ENCODE measurements at places on chromosomes 1 and 21.

DNA sequence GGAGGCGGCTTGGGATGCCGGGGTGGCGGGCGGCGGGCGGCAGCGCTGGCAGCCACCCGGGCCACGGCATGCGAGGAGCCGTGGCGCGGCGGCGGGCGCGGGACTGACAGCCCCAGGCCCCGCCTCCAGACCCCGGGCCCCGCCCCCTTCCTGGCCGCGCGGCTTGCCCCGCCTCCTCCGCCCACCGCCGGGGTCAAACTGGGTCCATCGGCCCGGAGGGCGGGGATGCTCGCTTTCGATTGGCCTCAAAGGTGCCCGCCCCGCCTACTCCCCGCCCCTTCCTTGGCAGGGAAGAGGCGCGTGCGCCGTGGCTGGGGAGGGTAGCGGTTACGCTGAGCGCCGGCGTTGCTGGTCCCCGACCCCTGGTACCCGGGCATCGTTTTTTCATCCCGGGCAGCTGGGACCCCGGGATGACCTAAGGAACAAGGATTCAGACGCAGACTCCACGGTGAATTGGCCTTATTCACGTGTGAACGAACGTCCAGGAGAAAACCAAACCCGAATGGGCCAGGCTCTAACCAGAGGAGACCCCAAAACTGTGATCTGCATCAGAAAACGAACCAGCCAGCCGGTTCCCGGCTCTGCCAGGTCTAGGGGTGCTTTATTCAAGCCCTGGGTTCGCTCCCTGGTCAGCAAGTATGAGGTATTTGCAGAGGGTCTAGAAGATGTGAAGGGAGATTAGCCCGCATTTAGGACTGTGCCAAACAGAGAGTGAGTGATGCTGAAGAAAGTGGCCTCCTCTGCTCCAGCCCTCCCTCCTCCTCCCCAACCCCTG lies 117.2 kb upstream of the GUCA2B start:
- peak; percentile 98 for DNase-seq

DNA sequence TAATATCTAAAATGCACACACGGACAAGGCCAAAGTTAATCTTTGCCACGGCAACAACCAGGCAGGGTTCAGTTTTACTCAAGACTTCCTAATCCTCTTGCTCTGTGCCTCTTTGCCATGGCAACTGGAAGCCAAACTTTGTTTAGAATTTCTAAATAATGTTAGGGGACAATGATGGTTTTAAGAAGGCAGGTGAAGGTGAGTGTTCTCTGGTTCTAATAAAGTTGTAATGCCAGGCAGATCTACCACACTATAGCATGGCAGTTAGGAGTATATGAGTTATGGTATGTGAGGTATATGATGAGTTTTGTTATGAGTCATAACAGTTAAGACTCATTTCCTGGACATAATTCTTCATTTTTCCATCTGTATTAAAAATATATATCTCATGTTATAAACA lies 2.7 kb downstream of the PTPRC start:
- DNase-seq: no peak

- DNase-seq: no peak
These were observed 131.2 kb downstream of the URB2 start for GRCh38 chr1:229757226-229757625.

DNA sequence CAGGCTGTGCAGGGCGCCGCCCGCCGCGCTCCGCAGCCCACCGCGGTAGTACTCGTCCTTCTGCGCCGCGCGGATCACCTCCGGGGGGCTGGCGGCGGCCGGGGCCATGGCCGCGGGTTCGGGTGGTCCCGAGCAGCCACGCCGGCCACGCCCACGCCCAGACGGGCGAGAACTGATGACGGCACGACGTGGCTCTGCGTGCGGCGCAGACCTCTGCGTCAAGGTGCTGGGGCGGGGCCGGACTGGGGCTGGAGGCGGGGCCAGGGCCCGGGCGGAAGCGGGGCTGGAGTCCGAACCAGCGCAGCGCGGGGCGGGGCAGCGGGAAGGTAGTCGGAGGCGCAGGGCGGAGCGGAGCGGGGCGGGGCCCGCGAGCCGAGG lies at the start of gene PEX10:
Gene PEX10, minus strand, starts transcription at position 170 of the 378 bp plus-strand sequence. Its CDS starts 62 bp downstream, at position 108.
- peak; percentile 98 for DNase-seq

- DNase-seq: no peak
These were observed 460.1 kb upstream of the NCAM2 start for GRCh38 chr21:20538039-20538658.

- peak; percentile 33 for DNase-seq
These were observed at the start of gene ELAPOR1 for GRCh38 chr1:109113590-109114341. Gene ELAPOR1 (plus strand): TSS chr1:109114115. CDS start chr1:109114184, 69 bp downstream.

GRCh38 chr1:3390291-3390690 lies 64.2 kb upstream of the ARHGEF16 start:
- DNase-seq: no peak

- no peak for DNase-seq
These were observed 143.9 kb downstream of the CLIC6 start for GRCh38 chr21:34812504-34813265.

GRCh38 chr1:12518931-12519692 lies 98.9 kb downstream of the DHRS3 start:
- DNase-seq: peak; percentile 80

- DNase-seq: no peak
These were observed 37.3 kb downstream of the PLEKHO1 start for GRCh38 chr1:150186789-150187559.

DNA sequence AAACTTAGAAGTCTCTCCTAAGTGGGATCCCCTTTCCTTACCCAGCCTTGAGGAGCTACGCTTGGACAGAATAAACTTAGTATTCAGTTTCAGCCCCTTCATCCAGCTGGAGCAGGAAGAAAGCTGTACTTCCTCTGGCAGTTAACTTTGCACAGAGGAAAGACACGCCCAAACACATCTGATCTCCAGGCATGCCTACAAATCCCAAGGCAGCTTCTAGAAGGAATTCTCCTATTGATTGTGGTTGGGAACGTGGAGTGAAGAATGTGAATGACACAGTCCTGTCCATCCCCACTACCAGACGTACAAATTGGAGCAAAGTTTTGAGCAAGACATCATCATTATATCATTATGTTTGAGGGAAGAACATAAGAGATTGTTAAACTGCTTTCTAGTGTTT lies 6.6 kb upstream of the AK4 start:
- no peak for DNase-seq

GRCh38 chr1:21909787-21910503 lies 27.2 kb downstream of the HSPG2 start:
- DNase-seq: peak; percentile 78

DNA sequence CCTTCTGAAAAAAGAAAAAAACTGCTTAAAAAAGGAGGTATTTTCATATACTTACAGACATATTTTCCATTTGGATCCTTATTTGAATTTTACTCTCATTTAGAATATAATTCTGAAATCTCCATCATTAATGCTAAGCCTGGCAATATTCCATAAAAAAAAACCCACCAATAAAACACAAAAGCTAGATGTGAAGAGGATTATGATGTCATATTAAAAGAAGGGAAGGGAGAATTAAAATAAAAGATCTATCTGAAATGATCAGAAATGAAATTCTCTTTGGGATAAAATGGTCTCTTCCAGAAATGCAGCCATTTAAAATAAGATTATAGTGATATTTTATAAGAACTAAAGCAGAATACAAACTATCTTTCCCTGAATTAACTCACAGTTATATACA lies 206.7 kb upstream of the CAMK1G start:
- no peak for DNase-seq

GRCh38 chr1:150561254-150561973 lies 12.2 kb downstream of the ADAMTSL4 start:
- peak; percentile 94 for DNase-seq

GRCh38 chr1:155009221-155009711 lies 6.7 kb downstream of the ZBTB7B start:
- no peak for DNase-seq

DNA sequence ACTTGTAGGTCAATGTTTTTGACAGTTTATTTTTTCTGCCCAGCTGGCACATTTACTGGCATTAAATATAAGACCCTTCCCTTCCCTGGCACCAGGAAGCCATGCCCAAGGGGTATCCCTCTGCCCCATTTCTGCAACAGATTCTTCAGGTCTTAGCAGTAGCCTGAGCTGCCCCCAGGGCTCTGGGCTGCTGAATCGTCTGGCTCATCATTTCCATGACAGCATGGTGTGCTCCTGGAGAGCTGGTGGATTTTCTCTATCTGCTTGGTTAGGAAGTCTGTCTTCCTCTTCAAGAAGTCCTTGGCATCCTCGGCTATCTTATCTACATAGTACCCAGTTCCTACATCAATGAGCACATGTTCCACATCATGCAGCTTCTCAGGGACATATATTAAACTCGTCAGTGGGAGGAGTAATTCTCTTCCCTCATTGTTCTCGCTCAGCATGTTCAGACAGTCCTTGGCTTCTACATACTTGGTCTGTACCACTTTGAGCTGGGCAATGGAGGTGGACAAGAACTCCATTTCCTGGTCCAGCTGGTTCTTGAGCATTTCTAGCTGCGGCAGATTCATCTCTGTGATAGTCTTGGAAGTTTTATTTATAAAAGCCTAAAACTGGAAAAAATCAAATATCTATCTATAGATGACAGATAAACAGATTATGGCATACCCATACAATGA lies 23.5 kb downstream of the MIA3 start:
- no peak for DNase-seq

DNA sequence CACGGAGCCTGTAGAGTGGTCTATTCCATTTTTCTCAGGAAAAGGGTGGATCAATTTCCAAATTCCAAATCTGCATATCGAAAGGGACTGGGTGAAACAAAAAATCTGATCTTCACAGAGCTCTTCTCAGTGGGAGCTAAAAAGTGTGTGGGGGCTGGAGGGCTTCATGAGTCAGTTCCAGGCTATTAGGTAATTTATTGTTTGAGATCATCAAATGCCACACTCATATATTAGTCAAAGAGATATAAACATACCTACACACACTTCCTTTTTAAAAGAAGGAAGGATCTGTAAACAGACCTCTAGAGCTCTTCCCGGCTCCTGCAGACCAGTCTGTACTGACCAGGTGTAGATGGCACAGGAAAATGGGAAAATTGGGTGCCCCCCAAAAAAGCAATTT lies 175.4 kb downstream of the ZBTB18 start:
- no peak for DNase-seq
